ENCODE measurements at places on chromosomes 7 and 10.

GRCh38 chr7:117068511-117069145 lies 115.3 kb downstream of the ST7 start:
- DNase-seq: no peak

DNA sequence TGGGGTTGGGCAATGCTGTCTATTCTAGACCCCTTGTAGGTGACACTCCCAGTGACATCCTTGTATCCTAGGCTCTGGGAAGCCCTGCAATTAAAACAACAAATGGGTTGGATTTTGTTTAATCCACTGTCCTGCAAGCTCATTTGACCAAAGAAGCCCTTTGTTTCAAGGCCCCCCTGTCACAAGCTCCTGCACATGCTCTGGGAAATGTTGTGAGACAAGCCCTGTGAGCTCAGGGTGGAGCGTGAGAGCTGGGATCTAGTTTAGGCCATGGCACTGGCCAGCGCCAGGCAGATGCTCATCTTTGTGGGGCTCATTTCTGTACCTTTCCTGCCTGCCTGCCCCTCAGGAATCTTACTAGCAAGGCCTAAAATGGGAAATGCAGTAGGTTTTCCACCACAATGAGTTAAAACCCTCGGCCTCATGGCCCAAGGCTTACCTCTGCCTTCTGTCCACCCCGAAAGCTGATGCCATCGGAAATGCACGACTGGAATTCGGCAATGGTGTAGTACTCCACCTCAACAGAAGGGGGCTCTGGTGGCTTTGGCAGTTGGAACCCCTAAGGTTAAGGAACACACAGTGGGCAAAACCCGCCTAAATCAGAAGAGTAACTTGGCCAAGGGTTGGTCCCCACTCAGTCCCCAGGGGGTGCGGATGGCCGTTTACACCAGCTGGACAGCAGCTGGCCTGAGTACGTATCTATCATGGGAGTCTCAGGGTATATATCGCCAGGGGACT lies 112.0 kb downstream of the NEURL1 start:
- peak; percentile 41 for DNase-seq

DNA sequence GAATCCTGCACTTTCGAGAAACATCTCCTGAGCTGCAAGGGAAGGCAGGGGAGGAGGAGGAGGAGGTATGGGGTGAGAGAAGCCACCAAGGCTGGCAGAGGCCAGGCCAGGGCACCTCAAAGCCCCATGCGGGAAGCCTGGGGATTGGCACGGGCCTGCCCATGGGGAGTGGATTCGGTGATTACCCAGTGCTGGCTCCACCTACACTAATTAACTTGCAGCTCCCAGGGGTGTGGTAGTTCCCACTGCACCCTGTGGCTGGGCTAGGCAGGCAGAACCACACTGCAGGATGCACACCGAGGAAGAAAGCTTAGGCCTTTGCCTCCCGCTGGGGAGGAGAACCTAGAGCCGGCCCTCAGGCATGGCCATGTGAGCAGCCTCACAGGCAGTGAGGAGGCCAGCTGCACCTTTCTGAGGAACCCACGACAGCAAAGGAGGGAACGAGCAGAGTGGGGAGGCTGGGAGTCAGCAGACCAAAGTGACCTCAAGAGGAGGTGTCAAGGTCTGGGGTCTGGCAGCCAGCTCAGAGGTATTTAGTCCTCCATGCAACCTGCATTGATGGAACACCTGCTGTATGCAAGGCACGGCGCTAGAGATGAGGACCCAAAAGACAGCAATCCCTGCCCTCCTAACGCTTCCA lies 27.2 kb downstream of the GRID1 start:
- DNase-seq: no peak

DNA sequence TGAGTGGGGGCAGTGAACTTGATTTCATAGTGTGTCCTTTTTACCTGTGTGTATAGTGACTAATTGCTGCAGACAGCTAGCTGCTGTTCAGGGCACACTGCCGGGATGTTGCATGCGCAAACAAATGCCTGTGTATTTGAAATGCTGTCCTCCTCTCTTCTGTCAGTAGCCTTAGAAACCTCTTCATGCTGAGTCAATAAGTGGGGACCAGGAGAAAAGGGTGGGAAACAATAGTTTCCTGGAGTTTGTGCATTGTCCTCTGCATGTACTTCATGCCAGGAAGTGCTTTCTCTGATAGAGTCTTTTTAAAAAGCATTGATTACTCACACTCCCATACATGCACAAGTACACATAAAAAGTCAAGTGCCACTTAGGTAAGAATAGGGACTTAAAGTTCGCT lies 1183.7 kb upstream of the CELF2 start:
- DNase-seq: no peak

DNA sequence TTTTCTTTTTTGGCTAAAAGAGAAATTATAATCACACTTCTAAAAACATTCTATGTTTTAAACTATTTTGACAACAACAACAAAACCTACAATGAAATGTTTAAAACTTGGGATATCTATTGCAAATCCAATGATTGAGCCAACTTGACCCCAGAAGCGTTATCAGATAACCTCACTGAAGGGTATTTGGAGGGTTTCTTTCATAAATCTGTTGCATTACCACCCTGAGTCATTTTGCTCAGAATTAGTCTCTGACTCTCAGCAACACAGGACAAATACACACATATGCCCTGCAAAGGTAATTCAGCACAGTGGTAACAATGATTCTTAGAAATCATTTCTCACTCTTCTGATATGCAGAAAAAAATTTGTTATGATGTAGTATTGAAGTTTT lies 2.3 kb upstream of the COL1A2 start:
- DNase-seq: no peak

GRCh38 chr7:157788573-157788972 lies 451.8 kb downstream of the DNAJB6 start:
- no peak for DNase-seq

- no peak for DNase-seq
These were observed 41.9 kb downstream of the DGKI start for GRCh38 chr7:137804836-137805235.

- no peak for DNase-seq
These were observed 1.1 kb downstream of the ADK start for GRCh38 chr10:74151879-74152722.

DNA sequence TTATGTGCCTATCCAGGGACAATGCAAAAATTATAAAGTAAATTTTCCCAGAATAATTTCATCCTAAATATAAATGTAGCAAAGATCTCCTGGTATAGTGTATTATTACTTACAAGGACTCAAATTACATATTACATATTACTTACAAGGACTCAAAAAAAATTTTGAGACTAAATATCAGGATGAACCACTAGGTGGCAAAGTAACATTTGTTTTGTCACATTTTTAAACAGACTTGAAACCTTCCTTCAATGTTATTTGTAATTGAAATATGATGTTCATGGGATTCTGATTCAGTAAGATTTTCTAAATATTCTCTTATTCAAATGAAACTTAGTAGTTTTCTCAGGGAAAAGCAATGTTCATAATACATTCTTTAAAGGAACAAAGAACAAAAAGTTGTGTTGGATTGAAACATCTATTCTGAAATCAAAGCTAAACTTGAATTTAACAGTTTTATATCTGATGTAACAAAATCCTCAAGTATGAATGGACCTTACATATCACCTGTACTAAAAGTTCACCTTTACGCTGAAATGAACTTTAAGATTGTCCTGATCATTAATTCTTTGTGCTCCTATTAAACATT lies 74.3 kb upstream of the GNAI1 start:
- DNase-seq: no peak

- DNase-seq: no peak
These were observed 110.9 kb downstream of the SGMS1 start for GRCh38 chr10:50512743-50513416.

GRCh38 chr7:90483251-90483650 lies 13.8 kb downstream of the PTTG1IP2 start:
- no peak for DNase-seq

- no peak for DNase-seq
These were observed 27.7 kb downstream of the PLXNA4 start for GRCh38 chr7:132548489-132549078.

- DNase-seq: no peak
These were observed 27.1 kb downstream of the PRF1 start for GRCh38 chr10:70575486-70575873.

DNA sequence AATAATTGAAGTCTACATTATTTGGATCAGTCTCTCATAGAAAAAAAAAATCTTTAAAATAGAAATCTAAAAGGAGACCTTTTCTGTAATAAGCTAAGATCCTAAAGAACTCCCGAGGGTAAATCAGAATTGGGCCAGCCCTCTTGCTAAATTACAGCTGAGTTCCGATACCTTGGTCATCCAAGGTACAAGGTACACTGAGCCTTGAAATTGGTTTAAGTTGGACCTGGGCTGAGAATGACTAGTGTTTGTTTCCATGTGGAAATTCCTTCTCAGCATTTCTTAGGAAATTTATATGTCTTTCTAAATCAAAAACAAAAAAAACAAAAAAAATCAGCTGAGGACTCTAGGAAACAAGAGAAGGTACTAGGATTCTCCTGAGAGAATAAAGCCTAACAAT lies 64.9 kb downstream of the DNMBP start:
- DNase-seq: no peak

DNA sequence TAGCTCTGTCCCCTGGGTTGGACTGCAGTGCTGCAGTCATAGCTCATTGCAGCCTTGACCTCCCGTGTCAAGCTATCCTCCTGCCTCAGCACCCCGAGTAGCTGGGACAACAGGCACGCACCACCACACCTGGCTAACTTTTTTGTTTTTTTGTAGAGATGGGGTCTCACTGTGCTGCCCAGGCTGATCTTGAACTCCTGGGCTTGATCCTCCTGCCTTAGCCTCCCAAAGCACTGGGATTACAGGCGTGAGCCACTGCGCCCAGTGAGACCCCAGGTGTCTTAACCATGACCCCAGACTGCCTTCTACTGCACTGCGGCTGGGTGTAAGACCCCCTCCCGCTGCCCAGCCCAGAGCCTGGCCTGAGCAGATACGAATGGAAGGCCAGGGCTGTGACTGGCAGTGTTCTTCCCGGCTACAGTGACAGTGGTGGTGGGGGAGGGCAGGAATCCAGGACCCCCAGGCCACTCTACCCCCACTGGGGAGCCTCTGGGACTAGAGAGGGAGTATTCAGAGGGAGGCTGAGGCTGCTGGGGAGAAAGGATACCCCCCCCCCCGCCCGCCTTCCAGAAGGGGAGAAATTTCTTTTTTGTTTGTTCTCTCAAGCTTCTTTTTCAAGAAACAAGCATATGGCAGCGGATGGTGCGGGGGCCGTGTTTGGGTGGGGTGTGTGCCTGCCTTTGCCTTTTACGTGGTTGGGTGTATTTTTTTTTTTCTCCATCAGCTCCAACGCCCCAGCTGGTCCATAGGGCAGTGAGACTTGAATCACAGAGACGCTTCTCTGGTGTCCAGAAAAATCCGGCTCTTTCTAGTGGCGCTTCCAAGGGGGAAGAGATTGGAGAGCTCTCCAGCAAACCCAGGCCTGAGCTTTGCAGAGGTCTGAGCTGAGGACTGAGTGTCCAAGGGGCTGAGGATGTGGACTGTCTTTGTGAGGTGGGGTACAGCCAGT lies 36.6 kb downstream of the GTF2IRD1 start:
- DNase-seq: no peak

GRCh38 chr7:27634671-27635493 lies 27.8 kb downstream of the HIBADH start:
- no peak for DNase-seq

DNA sequence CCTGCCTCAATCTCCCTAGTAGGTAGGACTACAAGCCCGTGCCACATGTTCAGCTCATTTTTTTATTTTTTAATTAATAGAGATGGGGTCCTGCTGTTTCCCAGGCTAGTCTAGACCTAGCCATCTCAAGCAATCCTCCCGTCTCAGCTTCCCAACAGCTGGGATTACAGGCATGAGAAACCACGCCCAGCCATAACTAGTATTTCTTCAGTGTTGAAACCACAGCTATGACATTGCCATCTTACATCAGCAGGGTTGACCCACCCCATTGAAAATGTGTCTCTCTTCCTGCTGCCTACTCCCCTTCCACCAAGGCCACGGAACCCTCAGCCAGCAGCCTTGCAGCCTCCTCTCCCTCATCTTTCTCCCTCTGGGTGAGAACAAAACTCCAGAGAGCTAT lies 62.1 kb upstream of the ZNF746 start:
- no peak for DNase-seq

DNA sequence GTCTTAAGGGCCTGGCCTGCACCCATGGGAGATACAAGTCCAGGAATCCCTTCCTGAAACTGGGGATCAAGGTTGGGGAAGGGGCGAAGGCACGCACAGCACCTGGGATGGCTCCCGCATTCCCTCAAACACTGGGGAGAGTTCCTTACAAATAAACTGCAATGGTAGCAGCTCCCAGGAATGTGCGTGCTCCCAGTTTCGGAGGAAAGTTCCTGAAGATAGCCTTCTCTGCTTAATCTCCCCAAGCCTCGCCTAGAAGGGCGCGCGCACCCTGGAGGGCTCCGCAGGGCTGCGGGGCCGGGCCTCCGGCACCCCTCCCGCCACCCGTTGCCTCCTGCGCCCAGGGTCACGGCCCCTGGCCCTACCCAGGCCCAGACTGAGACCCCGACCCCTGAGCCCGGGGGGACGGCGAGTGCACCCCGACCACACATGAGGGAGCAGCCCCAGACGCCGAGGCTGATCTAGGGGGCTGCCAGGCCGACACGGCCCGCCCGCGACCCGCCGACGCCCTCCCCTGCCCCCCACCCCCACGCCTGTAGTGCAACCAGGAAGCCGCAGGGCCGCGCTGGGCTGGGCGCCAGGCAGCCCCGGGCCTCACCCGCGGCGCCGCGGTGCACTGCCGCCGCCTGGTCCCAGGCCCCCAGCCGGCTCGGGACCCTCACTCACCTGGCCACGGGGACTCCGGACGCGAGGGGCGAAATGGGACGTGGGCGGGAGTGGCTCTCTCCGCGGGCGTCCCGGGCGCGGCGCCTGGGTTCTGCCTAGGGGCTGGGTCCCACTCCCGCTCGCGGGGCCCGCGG lies 460 bp downstream of the ANXA11 start:
- DNase-seq: peak; percentile 42

- DNase-seq: no peak
These were observed 23.6 kb downstream of the NOBOX start for GRCh38 chr7:144379776-144380384.

- no peak for DNase-seq
These were observed 51.3 kb downstream of the POLL start for GRCh38 chr10:101536800-101537199.

GRCh38 chr10:80609331-80609730 lies 71.6 kb downstream of the SH2D4B start:
- DNase-seq: no peak
